Activated CD4-positive, CD25-positive, alpha-beta regulatory T cell treated with anti-CD3 and anti-CD28 coated beads, Interleukin-2, amount 50 U/mL, for 72 hours (primary cell): ENCODE measurements at places on chromosomes 5 and 9.

DNA sequence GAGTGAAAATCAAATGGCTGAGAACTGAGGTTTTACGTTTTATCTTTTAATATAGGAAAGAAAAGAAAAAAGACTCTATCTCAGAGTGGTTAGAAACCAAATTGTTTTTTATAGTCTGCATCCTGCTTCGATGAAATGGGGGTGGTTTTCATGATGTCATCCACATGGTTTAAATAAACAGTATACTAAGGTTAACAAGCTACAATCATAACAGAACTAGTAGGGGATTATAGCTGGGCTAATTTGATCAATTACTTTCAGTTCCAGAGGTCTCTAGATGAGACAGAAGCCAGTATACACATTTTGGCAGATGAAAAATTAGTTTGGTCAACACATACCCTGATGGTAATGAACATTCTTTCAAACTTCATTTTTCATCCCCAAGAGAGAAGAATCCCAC, 106.3 kb upstream of the SNX2 start:
- no peak for DNase-seq

DNA sequence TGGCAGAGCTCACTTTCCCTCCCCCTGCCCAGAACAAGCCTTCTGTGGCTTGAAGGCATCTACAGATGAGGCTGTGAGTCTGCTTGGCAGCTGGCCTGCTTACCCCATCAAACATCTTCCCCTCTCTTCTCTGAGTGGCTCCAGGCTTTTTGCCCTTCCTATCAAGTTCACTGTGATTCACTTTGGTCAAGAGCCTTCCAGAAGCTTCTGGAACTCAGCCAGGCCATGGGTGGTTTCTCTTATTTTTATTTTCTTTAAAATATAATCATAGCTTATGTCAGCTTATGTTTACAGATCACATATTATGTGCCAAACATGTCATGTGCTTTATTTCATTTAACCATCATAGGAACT, 267.0 kb downstream of the SEC61B start:
- DNase-seq = no peak

- no peak for DNase-seq
Observed at GRCh38 chr9:10255758-10256157, 357.0 kb downstream of the PTPRD start.

- DNase-seq = no peak
Observed at GRCh38 chr9:16794103-16794502, 76.4 kb downstream of the BNC2 start.

DNA sequence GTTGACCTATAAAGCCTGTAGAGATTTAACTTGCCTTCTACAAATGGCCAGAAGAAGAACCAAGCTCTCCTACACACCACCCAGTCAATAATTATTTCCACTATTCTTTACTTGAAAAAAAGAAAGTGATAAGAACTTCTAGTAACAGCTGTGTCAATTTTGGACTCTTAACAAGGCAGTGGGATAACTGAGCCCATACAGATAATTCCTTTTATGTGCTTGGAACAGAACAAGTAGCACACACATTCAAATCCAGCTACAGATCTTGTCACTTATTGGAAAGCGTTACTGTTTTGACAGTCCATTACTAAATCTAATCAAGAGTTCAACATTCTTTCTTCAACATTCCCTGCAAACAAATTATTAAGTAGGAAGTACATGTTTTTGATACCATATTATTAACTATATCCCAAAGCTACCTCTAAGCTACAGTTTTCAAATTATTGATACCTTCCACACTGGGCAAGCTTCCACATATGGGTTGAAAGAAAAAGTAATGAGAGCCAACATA, 6.3 kb downstream of the PTGER4 start:
- DNase-seq = no peak

DNA sequence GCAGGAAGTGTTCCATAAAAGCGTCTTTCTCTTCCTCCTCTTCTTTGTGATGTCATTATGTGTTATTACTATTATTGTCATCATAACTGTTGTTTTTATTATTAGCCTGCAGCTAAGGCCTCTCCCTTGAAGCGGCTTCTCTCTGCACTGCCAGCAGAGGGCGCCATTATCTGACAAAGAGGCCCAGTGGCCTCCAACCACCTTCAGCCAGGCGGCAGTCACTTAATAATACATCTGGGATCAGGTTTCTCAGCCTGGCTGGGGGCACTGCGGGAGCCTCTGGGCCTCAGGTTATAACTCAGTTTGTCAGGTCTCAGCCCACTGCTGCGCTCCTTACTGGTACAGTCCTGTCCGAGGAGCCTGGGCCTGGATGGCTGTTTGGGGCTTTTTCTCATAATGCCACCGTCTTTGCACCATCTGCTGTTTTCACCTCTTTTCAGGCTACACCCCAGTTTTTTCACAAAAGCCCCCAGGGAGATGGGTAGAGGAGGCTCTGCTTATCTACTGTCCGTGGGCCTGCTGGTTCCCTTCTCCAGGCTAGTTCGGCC, 281.9 kb downstream of the NSG2 start:
- peak; percentile 44 for DNase-seq

GRCh38 chr9:103041961-103042360, 46.8 kb downstream of the CYLC2 start:
- DNase-seq = no peak

DNA sequence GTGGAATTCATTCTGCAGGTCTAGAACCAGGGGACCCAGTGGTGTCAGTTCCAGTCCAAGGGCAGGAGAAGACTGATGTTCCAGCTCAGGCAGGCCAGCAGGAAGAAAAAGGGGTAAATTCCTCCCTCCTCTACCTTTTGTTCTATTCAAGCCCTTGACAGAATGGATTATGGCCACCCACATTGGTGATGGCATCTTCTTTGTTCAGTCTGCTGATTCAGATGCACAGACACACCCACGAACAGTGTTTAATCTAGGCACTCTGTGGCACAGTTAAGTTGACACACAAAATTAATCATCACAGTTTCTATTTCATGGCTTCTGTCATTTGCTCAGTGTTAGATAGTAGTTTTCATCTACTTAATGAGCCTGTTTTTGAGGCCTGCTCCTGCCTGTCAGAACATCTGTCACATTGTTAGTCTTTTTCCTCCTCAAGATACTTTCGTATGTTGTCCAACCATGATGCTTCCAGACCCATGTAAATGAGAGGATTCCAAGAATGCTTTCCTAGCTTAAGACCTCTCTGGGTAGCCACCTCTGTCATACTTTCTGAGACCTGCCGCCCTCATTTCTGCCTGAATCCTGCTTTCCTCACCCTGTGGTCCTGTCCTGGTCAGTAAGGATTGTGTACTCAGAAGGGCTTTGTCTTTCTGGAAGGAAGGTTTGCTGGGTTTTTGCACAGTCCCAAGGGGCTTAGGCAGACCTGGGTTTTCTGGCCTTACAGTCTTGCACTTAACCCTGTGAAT, 72.5 kb downstream of the SPIN1 start:
- no peak for DNase-seq

DNA sequence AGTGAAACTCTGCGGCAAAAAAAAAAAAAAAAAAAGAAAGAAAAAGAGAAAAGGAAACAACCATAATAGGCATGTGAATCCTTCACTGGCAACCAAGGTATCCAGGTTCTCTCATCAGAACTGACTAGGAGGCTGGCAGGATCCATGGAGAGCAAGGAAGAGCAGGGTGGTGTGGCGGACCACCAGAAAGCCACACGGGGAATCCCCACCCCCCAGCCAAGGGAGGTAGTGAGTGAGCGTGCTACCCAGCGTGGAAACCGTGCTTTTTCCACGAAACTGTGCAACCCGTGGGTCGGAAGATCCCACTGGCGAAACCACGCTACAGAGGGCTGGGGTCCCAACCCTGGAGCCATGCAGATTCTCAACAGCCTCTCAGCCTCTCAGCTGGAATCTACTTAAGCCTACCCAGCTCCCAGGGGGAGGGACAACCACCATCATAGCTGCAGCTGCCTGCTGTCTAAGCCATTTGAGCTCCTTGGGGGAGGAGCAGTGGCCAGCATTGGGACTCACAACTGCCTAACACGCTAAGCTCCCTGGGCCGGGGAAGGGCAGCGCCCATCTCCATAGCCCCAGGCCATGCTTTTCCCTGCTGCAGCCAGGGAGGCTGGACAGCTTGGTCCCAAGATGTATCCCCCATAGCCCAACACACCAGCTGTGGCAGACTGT, 91.6 kb downstream of the PRELID2 start:
- no peak for DNase-seq

DNA sequence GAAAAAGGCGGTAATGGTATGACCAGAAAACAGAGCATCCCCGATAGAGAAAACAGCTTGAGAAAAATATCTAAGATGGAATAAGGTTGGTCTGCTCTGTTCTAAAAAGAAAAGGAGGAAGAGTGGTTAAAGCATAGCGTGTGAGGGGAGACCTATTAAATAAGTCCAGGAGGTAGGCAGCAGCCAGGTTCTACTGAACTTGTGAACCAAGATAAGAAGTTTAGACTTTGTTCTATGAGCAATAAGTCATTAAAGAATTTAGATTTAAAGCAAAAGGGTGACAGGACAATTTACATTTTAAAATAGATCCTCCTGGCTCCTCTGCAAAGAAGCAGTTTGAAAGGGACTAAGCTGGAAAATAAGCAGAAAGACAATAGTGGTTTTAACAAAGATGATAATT, 81.3 kb upstream of the COX7C start:
- DNase-seq = no peak

DNA sequence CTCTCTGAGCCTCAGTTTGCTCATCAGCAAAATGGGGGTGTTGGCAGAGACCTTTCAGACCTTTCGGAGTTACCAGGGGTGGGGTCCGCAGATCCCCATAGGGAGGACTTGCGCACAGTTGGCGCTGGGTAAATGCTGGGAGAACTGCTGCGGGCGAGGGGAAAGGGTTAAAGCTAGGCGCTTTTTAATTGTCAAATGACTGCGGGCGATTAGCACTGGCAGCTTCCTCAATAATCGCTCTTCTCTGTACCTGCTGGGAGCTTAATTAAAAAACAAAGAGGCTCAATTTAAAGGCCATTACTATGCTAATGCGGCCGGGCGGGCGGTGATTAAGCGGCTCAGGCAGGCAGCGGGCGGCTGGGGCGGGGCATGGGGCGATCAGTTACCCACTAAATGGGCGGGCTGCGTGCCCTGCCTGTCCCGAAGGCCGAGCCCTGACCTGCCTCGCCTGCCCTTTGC, 63.0 kb downstream of the LMX1B start:
- DNase-seq = no peak

GRCh38 chr5:168674893-168675482, 95.8 kb upstream of the PANK3 start:
- DNase-seq = no peak

DNA sequence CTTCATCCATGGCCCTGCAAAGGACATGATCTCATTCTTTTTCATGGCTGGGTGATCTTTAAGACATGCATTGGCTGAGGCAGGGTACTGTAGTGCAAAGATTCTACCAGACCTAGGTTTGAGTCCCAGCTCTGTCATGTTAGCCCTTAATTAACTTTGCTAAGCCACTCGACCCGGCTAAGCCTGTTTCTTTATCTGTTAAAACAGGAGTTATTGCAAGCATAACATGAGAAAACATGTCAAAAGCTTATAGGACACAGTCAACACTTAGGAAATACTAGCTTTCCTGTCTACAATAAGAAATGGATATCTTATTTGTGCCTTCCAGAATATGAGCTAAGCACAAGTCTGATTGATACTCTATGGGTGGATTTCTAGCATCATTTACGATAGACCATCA, 92.6 kb downstream of the RASEF start:
- DNase-seq = no peak
